Caki2 (cell line): ENCODE measurements at places on chromosomes 11 and 22.

GRCh38 chr11:126654886-126655806 is 299.7 kb downstream of the ST3GAL4 start:
- DNase-seq = no peak

DNA sequence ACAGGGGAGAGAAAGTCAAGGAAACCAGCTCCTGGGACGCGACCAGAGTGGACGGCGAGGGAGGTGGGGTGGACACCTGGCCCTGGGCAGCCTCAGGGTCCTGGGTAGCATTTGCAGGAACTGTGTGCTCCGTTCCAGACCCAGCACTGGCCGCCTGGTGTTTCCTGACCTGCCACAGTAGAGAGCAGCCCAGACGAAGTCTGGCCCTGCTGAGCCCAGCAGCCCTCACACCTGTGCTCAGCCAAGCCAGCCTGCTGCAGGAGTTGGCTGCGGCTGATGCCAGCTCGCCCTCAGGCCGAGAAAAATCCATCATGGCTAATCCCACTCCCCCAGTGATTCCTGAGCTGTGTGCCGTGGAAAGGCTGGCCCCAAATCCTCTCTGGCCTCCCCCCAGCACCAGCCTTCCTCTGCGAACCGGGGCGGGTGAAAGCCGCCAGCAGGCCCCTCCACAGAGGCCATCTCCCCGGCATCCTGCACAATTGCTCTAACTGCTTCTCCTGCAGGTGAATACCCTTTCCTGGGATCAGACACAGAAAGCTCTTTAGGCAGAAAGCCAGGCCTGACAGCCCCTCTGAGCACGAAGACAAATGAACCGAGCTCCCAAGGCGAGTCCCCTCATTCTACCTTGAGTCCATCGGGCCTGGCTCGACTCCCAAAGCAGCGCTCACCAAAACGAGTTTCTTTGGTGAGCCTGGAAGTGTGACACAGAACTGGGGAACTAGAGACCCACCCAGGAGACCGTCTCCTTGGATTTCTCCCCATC is 88.6 kb downstream of the RTL6 start:
- no peak for DNase-seq

DNA sequence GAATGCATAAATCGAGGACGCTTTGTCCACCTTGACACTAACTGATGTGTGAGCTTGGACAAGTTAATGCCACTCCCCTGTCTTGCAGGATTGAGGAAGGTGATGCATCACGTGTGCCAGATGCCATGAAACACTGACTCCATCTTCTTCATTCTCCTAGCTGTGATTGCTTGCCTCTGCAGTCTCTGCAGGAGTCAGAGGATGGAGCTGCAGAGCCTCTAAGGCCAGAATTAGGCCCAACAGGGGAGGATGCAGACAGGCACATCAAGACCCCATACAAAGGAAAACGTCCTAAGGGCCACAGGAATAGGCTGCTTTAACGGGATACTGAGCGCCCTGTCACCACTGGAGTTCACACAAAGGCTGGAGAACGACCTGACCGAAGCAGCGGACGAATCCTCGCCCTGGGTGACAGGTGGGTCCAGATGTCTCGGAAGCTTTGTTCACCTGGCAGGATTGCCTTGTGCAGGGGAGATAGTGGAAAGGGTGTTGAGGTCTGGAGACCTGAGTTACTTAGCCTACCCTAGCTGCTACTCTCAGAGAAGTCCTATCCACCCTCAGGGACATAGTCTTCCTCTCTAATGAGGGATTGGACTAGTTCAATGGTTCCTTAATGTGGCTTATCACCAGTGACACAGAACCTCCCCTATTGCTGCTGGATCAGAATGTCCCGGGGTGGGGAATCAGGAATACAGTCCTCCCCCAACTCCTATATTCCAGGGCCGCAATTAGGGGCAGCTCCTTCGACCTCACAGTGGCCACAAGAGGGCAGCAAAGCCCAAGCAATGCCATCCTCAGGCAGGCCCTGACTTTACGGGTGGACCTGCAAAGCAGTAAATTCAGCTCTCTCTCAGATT is 32.4 kb downstream of the DBX1 start:
- peak; percentile 39 for DNase-seq

- DNase-seq = no peak
These were observed 41.8 kb upstream of the DEUP1 start for GRCh38 chr11:93288767-93289166.

- no peak for DNase-seq
These were observed 532 bp downstream of the BET1L start for GRCh38 chr11:206526-207207.

DNA sequence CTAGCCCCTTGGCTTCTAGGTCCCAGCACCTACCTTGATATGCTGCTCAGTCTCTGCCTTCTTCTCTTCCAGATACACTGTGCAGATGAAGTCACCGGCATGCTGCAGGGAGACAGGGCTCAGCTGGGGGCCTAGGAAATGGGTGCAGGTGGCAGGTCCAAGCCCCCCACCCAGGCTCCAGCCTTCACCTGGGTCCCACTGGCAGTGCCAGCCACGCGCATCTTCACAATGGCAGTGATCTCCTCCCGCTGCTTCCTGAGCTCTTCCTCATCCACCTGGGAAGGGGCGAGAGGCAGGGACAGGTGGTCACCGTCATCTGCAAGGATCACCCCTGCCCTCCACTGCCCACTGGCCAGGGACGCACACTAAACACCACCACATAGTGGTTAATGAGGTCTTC is 21.1 kb upstream of the PDE2A start:
- DNase-seq = no peak

DNA sequence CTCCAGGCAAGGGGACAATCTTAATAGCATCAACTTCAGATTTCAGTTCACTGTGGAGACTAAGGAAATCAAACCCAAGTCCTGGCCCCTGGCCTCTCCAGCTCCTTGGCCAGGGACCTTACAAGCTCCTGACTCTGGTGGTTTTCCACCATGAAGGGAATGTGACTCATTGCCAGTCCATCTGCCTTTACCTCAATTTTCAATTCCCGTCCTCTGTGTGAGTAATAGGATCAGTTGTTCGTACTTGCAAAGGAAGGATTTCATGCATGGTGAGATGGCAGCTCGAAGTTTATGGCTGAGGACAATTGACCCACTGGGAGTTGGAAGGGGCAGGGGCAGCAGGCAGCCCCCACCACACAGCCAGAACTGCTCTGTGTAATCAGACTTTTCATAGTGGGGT is 42.5 kb downstream of the INSC start:
- peak; percentile 3 for DNase-seq

DNA sequence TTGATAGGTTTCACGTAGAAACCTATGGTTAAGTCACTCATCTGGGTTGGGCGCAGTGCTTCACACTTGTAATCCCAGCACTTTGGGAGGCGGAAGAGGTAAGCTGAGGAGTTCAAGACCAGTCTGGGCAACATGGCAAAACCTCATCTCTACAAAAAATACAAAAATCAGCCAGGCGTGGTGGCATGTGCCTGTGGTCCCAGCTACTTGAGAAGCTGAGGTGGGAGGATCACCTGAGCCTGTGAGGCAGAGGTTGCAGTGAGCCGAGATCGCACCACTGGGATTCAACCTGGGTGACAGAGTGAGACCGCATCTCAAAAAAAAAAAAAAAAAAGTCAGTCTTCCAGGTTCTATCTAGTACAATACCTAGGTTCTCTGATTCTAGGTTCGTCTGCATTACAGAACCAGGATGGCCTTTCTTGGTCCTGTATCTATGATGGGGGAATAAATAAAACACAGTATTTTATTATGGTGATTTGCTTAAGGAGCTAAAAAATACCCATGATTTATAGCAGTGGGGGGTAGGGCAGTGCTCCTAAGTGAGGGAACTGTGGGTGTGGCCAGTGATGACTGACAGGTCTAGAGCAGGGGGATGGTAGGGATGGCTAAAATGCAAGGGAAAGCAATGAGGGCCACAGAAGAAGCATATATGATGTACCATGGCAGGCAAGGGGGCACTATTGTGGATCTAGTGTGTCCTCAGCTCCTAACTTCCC is 65.5 kb upstream of the NUP160 start:
- no peak for DNase-seq

DNA sequence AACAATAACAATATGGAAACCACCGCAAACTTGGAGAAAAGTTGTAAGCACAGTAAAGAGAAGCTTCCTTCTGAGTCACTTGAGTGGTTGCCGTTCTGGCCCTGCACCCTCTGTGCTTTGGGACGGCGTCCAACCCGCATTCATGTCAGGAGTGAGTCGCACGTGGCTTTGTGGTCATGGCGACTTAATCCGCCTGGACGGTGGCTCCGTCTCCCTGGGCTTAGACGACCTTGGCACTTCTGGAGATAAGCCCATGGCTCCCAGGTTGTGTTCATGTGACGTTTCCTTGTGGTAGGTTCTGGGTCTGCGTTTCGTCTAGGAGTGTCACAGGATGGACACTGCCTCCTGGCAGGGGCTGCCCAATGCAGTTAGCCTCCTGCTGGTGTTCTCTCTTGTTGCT is 40.5 kb downstream of the TPCN2 start:
- peak; percentile 56 for DNase-seq

GRCh38 chr22:29524442-29525191 is 28.9 kb downstream of the THOC5 start:
- peak; percentile 30 for DNase-seq

DNA sequence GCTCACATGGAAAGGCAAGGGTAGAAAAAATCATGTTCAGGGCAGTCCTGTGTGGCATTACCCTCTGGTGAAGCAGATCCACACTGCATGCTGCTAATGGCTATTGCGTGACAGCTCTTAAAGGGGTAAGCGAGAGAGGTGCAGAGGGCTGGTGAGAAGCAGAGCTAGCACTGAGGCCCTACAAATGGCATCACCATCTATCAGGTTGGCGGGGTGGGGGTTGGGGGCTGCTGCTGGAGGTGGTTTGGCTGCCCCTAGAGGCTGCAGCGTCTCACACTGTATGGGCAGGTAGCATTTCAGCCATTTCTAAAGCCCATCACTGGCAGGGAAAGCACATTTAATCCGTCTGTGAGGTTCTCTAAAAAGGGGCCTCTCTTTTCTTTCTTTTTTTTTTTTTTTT is 16.9 kb upstream of the TMA7B start:
- no peak for DNase-seq

DNA sequence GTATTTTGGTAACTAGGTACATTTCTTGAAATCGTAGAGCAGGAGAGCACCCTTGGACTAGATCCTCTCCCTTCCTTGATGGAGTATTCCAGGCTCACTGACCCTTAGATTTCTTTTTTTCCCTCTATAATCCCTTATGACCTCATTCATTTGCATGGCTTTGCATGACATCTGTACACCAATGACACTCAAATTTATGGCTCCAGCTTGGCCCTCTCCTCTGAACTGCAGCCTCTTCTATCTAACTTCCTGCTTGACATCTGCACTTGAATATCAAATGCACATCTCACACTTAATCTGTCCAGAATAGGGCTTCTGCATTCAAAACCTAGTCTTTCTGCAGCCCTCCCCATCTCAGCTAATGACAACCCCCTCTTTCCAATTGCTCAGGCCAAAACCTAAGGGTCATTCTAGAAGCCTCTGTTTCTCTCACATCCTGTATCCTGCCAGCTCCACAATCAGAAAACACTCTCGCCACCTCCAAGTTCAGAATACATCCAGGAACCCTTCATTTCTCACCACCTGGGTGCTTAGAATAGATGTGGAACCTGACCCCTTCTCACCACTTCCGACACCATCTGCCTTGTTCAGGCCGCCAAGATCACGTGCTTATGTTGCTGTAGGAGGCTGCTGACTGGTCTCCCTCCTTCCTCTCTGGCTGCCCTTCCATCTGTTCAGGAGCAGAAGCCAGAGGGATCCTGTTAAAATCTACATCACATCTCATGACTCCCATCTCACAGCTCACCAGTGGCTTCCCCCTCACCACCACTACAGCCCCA is 138.9 kb upstream of the MTNR1B start:
- DNase-seq = no peak

GRCh38 chr22:20203552-20204201 is 52.8 kb upstream of the CCDC188 start:
- DNase-seq = peak; percentile 92

DNA sequence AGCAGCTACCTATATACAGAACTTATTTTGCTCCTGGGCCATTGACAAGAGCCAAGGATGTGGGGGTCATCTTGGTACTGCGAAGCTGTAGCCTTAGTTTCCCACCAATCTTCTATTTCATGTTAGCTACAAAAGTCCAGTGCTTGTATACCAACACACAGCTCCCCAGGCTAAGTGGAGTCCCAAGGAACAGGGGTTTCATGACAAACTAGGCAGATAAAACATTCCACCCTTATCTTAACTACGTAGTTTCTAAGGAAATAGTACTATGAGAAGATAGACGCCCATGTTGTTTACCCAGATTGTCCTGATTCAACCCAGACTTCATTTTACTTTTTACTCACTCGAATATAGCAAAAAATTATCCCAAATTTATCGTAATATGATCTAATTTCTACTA is 218.5 kb downstream of the DYNC2H1 start:
- DNase-seq = no peak

GRCh38 chr11:78647986-78648875 is 73.6 kb upstream of the NARS2 start:
- DNase-seq = no peak

- peak; percentile 50 for DNase-seq
These were observed 85.9 kb downstream of the SBF2 start for GRCh38 chr11:10208131-10208575.

- peak; percentile 55 for DNase-seq
These were observed 10.4 kb upstream of the AHNAK start for GRCh38 chr11:62556875-62557631.

DNA sequence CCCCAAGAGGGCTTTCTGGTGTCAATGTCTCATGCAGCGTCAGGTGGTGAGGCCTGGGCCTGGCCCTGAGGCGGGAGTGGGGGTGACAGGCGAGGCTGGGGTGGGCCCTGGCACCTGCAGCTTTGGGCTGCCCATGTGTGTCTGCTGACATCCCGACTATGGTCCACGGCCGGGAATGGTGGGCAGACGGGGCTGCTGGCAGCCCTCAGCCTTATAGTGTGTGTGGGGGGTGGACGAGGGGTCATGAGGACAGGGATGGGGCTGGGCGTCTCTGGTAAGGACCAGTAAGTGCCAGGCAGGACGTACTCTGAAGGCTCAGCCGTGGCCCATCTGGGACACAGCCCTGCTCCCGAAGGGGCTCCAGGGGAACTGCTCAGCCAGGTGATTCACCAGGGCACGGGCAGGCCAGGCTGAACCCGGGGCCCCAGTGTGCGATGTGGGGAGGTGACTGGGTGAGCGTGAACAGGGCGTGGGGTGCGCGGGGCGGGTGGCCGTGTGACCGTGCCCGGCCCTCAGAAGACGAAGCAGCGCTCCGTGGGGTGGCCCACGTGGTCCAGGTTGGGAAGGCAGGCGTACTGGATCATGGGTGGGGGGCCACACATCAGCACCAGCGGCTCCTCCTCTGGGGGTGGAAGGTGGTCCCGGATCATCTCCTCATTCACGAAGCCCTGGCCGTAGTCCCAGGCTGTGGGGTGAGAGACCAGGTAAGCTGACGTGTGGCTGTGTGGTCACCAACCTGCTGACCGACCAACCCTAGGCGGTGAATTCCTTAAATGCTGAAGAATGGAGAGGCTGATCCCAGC is 4.8 kb upstream of the POLDIP3 start:
- no peak for DNase-seq

GRCh38 chr22:31199187-31199586 is 12.9 kb upstream of the LIMK2 start:
- no peak for DNase-seq
